NCI-H2227 treated with DMSO at 0.1 percent for 48 hours (cell line): ENCODE measurements at places on chromosomes 12 and 14.

- no peak for DNase-seq
These were observed 34.9 kb upstream of the ZNF740 start for GRCh38 chr12:53145383-53146260.

DNA sequence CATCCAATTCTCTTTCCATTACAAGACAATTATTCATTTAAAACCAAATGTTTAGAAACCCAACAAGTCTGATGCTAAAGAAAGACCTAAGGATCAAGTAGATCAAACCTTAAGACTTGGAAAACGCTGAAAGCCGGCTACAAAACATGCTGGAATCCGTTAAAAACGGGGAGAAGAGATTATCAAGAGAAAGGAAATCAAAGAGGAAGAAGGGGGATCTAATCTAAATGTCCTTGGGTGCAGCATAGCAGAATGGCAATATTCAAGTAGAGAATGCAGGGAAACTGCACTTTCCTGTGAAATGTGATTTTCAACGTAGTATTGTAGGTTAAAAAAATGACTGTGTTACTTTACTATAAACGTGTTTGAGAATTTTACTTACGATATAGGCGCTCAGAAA is 1.3 kb downstream of the PPP1R13B start:
- no peak for DNase-seq

- no peak for DNase-seq
These were observed 9.0 kb downstream of the SLC8B1 start for GRCh38 chr12:113325916-113326315.

GRCh38 chr12:50006280-50006679 is 19.0 kb downstream of the RACGAP1 start:
- DNase-seq, result no peak

- no peak for DNase-seq
These were observed 31.0 kb downstream of the ITGA7 start for GRCh38 chr12:55676707-55677106.

- no peak for DNase-seq
These were observed at the start of gene NPFF for GRCh38 chr12:53506881-53507602. NPFF (minus strand) TSS chr12:53507484; CDS start chr12:53507474, 10 bp downstream.

DNA sequence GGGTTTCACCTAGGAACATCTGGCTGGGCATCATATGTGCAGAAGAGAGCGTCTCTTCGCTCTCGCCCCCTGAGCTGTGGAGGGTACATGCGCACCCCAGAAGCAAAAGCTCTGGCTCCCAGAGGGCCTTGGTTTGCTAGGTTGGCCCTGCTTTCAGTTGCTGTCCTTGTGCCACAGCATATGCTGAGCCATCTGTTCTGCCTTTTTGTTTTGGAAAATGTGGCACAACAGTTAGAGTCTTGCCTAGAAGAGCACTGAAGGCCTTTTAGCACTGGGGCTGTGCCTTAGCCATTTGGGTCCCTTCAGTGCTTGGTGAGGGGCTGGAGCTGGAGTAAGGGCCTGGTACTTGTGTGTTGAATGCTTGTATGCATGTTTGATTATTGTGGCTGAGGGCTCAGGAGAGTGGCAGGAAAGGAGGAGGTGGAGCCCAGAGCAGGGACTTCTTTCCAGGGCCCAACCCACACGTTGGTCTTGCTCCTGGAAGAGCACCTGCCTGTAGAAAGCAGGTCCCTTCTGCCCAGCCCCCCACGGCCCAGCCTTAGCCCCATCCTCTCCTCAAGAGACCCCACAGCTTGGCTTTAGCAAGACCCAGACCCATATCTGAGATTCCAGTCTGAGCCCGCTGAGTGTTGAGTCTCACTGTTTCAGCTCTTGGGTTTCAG is 113.7 kb downstream of the SLC25A47 start:
- DNase-seq, result no peak

DNA sequence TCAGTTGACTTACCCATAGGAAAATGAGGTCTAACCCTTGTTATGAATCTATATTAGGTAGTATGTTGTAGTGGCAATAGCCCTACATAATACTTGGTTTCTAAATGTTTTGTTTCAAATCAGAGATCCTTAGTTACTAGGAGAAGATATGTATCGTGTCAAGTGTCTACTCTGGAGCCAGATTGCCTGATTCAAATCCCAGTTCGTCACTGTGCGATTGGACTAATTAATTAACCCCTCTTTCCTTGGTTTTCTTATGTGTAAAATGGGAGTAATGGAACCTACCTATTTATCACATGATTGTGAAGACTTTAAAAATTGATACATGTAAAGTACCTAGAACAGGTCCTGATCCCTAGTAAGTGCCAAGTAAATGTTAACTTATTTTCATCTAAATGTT is 1.4 kb downstream of the LETMD1 start:
- DNase-seq, result no peak

- no peak for DNase-seq
These were observed 218.7 kb upstream of the EGLN3 start for GRCh38 chr14:34169561-34169960.

DNA sequence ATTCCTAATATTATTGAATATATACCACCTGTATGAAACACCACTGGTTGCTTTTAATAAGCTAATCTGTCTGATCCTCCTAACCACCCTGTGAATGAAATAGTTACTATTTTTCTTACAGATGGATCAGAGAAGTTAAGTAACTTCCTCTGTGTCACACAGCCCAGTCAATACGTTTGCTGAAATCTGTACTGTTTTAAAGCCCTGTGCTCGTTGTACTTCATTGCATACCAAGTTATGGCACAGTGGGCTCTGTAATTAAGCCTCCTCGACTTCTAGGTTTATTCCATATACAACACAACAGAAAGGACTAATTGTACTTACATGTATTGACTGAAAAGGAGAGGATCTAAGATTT is 137.9 kb downstream of the TPH2 start:
- no peak for DNase-seq

DNA sequence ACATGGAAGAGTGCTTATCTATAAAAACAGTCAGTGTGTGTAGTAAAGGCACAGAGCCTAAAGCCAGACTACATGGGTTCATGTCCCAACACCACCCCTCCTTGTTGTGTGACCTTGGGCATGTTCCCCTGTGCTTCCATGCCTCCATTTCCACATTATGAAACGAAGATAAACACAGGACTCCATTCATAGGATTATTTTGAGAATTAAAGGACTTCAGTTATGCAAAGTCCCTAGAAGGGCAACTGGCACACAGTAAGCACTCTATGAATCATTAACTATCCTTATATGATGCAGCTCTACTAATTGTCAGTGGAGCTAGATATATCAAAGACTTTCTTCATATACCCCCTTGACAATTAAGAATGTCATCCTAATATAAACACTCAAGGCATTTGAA is 17.8 kb downstream of the IFNG-AS1 start:
- DNase-seq, result no peak

DNA sequence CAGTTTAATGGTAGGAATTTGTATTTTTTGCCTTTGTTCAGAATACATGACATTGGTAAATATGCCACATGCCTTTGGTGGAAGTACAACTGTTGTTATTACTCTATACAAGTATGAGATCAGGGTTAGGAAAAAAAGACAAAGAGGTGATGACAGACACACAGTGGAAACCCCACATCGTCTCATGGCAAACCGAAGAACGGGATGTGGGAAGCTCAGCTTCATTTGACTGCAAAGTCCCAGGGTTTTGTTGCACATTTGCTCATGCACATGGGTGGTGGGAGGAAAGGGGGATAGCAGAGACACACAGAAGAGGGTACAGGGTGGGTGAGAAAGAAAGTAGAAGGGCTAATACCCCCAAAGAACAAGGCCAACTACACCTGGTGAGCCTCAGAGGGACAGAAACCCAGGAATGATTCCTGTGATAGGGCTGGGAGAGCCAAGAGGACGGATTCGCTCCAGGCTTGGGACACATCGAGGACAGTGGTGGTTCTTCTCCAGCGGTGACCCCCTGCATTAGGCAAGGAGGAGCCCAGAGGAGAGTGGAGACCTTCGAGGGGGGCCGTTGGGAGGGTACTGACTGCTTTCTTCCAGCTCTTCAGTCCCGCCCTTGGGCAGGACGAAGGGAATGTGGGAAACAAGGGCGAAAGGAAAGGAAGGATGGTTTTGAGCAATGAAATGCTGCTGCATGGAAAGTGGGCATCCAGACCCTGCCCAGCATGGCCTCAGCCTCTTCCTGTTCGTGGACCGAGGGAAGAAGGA is 8.1 kb downstream of the VAMP1 start:
- no peak for DNase-seq

GRCh38 chr12:131409211-131409610 is 301.7 kb upstream of the SFSWAP start:
- no peak for DNase-seq

- peak; percentile 71 for DNase-seq
These were observed 410.7 kb upstream of the RGS6 start for GRCh38 chr14:71521238-71522135.

- DNase-seq, result no peak
These were observed 455.3 kb downstream of the NPAS3 start for GRCh38 chr14:33393895-33394368.

- DNase-seq, result no peak
These were observed 39.9 kb downstream of the VEZT start for GRCh38 chr12:95257541-95257940.

DNA sequence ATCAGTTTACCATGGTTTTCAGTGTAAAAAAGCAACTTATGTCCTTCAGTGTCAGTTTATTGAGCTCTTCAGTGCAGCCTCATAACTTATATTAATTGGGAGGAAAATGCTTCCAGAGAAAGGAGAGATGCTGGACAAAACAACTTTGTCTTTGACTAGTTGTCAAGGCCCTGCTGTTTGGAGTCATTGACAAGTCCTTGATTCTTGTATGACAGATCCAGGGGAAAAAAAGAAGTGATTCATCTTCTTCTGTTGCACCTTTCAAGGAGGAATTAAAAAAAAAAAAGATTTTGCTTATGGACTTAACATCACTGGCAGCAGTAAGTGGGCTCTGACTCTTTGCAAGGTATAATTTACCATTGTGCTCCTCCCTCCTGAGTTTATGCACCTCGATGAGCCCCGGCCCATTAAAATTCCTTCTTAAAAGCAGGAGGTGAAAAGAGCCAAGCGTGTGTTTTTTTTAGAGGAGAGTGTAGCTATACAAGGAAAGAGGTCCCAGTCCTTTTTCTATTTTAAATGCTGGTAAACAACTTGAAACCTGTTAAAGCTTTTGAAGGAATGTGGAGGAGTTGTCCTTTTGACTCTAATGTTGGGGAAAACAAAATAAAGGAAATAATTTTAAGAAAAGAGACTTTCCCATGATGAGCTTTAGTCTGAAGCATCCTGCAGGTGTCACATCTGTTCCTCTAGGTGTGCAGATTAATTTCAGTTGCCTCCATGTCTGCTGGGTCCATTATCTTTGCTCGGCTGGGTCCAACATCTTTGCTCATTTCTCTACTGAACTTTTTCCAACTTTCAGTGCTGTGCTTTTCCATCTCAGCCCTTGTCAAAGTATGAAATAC is 431.6 kb downstream of the RAD51B start:
- DNase-seq, result peak; percentile 88

DNA sequence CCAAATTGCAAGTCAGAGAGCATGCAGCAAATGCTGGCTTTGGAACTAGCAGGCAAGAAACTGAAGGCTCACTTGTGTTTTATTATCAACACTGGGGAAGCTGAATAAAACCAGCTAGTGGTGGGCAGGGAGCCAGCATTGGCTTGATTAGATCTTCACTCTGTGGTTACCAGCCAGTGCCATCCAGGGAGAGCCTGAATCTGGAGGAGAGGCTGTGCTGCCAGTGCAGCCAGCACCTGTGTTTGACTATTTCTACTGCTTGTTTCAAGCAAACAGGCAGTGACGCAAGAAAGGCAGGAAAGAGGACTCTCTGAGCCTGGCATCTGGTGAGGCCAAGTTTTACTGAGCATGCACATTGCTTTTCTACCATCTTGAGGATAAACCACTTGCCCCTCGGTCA is 247.0 kb downstream of the PHLDA1 start:
- DNase-seq, result no peak

DNA sequence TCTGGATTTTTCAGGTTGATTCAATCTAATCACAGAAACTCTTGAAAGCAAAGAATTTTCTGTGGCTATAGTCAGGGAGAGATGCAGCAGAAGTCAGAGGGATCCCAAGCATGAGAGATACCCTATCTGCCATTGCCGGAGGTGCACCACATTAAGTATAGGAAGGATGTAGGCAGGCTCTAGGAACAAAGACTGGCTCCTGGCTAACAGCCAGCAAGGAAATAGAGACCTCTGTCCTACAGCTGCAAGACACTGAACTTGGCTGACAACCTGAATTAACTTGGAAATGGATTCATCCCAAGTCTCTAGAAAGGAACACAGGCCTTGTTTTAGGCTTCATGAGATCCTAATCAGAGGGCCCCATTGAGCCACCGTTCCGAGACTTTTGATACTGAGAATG is 364.9 kb upstream of the FLRT2 start:
- DNase-seq, result no peak

GRCh38 chr14:76883447-76883846 is 57.2 kb downstream of the LRRC74A start:
- no peak for DNase-seq

GRCh38 chr12:32010631-32011336 is 51.6 kb downstream of the RESF1 start:
- no peak for DNase-seq

DNA sequence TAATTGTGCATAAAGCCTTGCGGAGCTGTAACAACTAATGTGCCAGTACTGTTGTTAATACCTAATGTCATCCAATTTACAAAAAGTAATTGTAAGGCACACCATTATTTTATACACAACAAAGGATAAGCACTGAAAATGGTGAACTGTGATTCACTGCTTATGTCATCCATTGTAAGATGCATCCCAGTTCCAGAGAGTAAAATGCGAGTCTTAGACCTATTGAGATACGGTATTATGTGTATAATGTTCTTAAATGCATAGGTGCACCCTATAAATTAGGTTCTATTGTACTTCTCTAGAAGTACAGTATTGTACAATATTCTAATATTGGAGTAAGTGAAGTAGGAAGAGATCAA is 406 bp downstream of the PARP2 start:
- peak; percentile 65 for DNase-seq

GRCh38 chr12:93902736-93903562 is 225.8 kb downstream of the CRADD start:
- DNase-seq, result no peak

- DNase-seq, result no peak
These were observed 55.7 kb upstream of the PLXNC1 start for GRCh38 chr12:94092516-94093241.

GRCh38 chr14:94388384-94389103 is at the start of gene SERPINA1:
SERPINA1 (minus strand) TSS chr14:94388602; CDS start chr14:94383237, 5,365 bp downstream.
- no peak for DNase-seq

DNA sequence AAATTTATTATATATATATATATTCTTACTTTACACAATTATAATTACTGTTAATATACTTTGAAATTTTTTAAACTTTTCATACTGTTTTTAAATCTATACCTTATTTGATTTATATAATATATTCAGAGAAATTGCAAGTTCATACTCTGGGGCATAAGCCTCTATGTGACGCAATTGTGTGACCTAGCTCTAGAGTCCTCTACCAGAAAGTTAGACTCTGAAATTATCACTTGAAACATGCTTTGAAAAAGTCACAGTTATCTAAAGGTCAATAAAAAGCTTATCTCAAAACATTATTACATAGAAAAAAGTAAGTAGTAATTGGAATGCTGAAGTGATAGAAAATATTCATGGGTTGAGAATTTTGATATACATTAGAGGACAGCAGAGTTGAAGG is 93.8 kb downstream of the LIN7A start:
- DNase-seq, result no peak

GRCh38 chr14:65169351-65169750 is 67.0 kb upstream of the MAX start:
- DNase-seq, result no peak

GRCh38 chr12:30877105-30877875 is 49.3 kb upstream of the TSPAN11 start:
- no peak for DNase-seq

GRCh38 chr14:47223656-47224055 is 451.7 kb downstream of the MDGA2 start:
- DNase-seq, result no peak

- DNase-seq, result no peak
These were observed 29.9 kb upstream of the RBM19 start for GRCh38 chr12:113996026-113996425.

GRCh38 chr12:10354502-10354901 is 35.3 kb downstream of the KLRK1 start:
- DNase-seq, result no peak
